ENCODE measurements at places on chromosomes 11 and 22.

DNA sequence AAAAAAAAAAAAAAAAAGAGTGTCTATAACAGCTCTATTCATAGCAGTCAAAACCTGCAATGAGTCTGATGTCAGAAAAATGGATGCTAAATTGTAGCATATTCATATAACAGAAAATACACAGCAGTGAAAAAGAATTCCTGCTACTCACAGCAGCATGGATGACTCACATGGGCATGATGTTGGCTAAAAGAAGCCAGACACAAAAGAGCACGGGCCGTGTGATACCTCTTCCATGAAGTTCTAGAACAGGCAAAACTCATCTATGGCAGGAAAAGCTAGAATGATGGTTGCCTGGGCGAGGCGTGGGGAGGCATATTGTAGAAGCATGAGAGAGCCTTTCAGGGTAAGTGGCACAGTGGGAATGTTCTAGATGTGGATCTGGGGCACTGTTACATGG lies 18.9 kb downstream of the PLAAT3 start:
- no peak for DNase-seq

GRCh38 chr11:111448414-111448813 lies 63.8 kb downstream of the BTG4 start:
- no peak for DNase-seq

- DNase-seq: no peak
Measured at GRCh38 chr11:126160345-126161022, 51.0 kb downstream of the RPUSD4 start.

DNA sequence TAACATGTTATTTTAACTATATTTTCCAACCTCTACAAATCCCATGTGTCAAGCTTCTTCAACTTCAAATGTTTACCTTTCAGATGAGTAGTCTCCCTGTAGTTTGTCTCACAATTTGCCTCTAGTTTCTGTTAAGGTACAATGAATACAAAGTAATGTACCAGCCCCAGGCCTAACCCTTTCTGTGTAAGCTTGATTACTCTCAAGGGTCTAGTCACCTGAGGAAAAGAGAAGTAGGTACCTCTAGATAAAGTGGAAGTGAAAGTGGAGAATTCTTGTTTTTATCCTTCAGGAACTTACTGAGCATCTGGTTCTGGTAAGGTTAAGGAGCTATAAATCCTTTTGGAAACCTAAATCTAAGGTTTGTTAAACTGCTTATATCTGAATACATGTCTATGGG lies at the start of gene OR51A7:
OR51A7 (plus strand) TSS at position 300 of the 400 bp plus-strand sequence. CDS start 3,587 bp downstream, outside the sequence.
- no peak for DNase-seq

DNA sequence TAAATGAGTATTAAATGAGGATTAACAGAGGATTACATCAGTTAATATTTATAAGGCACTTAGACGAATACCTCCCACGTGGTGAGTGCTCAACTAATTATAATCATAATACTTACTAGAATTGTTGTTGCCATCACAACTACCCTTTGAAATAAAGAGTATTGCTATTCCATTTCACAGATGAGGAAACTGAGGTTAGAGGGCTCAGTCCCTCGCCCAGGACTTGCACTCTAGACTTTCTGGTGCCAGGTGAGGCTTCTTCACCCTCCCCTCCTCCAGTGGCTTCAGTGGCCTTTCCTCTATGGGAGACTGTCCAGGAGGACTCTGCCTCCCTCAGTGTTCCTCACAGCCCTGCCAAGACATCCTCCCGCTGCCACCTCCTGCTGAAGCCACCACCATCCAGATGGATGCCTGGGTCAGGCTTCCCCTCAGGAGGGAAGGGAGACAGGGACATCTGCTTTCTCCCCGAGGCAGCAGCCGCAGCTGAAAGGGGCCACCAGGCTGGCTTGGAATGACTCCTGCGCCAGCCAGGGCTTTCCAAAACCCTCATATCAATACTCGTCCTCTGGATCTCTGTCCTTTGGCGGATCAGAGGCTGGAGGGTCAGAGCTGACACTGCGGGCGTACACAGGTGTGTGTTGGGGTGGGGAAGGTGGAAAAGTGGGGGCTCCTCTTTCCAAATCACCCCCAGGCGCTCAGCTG lies 580.1 kb downstream of the BUD13 start:
- no peak for DNase-seq

DNA sequence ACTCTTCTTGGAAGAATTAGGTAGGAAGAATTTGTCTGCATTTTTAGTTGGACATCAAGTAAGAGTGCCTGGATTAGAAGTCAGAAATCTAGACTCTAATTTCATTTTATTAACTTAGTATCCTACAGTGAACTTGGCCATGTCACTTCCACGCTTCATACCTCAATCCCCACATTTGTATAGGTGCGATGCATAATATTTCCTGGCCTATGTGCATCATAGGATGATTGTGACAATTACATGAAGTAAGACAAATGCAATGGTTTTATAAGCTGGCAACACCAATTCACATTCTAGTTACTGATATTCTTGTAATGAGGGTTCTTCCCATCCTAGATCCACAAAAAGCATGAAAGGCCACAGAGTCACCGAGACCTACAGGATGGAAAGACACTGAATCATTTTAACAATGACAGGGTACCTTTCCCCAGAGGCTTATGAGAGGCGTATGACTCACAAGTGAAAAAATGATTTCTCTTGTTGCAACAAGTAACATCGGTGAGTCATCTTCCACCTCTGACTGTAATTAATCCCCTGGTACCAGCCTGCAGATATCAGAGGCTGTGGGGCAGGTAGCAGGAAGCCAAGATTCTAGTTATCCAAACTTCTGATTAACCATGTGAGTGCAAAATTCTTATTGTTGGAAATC lies 56.0 kb upstream of the OR5AK2 start:
- DNase-seq: no peak

DNA sequence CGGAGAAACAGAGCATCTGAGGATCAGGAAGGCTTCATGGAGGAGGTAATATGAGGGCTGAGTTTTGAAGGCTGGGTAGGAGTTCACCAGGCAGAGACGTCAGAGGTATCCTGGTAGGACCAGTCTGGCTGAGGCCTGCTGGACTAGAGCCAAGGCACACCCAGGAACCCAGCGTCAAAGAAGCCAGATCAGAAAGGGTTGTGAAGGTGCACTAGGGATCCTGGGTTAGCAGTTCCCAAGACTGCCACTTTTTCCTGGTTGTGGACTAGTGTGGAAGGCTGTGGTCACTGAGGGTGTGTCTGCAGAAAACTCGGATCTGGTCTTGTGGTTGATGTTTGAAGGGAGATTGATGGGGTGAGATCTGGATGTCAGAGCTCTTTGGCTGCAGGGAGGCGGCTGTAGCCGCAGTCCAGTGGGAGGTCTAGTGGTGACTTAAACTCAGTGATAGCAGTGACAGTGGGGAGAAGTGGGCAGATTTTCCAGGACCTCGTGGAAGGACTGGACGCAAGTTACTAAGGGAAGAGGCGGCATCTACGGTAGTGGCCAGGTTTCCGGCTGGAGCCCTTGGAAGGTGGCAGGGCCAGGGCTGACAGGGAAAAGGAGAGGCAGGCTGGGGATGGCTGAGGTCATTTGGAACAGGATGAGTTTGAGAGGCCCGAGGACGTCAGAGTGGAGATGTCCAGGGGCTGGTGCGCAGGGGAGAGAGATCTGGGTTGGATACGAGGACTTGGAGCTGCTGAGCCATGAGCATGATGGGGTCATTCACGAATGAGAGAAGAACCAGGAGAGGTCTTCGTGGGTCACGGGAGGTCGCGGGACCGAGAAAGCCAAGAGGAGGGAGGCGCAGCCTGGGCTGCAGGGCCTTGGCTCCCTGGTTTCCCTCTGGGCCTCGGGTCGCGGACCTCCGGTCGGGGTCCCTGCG lies 10.9 kb downstream of the RELA start:
- DNase-seq: peak; percentile 53

- no peak for DNase-seq
Measured at GRCh38 chr11:7793233-7793632, 3.5 kb downstream of the OR5P2 start.

GRCh38 chr22:16973591-16974297 lies 34.3 kb downstream of the GAB4 start:
- DNase-seq: no peak

- no peak for DNase-seq
Measured at GRCh38 chr22:37630839-37631435, 8.5 kb upstream of the SH3BP1 start.

DNA sequence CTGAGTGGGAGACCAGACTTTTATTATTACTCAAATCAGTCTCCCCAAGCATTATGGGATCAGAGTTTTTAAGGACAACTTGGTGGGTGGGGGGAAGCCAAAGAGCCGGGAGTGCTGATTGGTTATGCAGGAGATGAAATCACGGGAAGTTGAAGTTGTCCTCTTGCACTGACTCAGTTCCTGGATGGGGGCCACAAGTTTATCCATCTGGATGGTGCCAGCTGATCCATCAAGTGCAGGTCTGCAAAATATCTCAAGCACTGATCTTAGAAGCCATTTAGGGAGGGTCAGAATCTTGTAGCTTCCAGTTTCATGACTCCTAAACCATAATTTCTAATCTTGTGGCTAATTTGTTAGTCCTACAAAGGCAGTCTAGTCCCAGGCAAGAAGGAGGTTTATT lies 53.5 kb upstream of the LMO1 start:
- no peak for DNase-seq

GRCh38 chr11:14212986-14213385 lies 146.0 kb downstream of the RRAS2 start:
- DNase-seq: no peak

- DNase-seq: no peak
Measured at GRCh38 chr11:69595805-69596665, 44.9 kb upstream of the CCND1 start.

GRCh38 chr11:131584785-131585592 lies 214.6 kb downstream of the NTM start:
- DNase-seq: no peak

DNA sequence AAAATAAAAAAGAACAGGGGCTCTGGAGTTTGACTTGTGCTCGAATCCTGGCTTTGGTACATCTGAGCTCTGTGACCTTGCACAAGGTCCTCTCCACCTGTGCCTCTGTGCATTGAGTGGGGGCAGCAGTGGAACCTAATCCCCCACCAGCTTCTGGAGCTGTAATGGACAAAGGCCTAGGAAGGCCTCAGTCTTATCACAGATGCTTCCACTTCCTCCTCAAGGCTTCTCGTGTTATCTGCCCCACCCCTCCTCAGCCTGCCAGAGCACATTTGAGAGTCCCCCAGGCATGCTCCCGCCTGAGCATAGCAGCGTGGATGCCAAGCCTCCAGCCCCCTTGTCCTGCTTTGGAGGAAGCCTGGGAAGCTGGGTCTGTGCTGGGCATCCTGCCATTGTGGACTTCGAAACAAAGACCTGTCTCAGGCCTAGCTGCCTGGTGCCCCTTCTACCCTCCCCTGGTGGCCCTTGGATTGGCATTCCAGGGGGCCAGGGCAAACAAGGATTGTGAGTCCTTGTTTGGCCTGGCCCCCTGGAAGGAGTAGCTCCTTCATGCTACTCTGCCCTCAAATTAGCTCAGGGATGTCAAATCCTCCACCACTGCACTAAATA lies 15.0 kb downstream of the SLC35E4 start:
- DNase-seq: no peak

DNA sequence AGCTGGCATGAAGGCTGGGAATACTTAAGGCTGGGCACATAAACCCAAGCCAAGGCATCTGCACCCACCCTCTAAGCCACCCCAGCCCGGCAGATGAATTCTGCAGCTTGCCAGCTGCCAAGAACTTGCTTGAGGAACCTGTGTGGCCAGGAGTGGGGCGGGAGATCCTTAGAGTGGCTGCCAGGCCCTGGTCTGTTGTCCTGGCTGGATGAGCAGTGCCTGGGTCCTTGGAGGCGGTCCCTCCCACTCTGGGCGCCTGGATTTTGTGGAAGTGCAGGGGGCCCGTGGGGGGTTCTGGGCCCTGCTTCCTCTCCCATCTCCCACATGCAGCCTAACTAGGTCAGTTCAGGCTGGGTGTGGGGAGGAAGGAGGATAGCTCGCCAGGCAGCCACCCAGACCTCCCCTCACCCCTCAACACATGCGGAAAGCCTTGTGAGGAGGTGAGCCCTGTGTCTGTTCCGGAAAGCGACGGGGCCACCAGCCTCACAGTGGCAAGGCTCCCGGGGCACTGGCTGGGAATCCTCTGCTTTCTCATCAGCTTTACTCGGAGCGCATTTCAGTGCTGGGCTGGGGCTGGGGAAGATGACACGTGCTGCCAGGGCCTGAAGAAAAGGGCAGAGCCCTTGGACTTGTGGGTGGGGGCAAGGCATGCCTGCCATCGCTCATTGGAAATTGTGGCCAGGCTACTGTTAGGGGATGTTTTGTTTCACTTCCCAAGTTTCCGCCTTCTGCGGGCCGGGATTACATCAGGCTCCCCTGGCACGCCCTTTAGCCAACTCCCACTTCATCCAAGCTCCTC lies 8.4 kb downstream of the DAGLA start:
- peak; percentile 65 for DNase-seq

GRCh38 chr11:27807596-27807995 lies 107.3 kb upstream of the BDNF start:
- DNase-seq: no peak

GRCh38 chr11:10414181-10414580 lies 40.9 kb upstream of the AMPD3 start:
- no peak for DNase-seq

- DNase-seq: no peak
Measured at GRCh38 chr11:12213883-12214282, 103.5 kb downstream of the MICAL2 start.

DNA sequence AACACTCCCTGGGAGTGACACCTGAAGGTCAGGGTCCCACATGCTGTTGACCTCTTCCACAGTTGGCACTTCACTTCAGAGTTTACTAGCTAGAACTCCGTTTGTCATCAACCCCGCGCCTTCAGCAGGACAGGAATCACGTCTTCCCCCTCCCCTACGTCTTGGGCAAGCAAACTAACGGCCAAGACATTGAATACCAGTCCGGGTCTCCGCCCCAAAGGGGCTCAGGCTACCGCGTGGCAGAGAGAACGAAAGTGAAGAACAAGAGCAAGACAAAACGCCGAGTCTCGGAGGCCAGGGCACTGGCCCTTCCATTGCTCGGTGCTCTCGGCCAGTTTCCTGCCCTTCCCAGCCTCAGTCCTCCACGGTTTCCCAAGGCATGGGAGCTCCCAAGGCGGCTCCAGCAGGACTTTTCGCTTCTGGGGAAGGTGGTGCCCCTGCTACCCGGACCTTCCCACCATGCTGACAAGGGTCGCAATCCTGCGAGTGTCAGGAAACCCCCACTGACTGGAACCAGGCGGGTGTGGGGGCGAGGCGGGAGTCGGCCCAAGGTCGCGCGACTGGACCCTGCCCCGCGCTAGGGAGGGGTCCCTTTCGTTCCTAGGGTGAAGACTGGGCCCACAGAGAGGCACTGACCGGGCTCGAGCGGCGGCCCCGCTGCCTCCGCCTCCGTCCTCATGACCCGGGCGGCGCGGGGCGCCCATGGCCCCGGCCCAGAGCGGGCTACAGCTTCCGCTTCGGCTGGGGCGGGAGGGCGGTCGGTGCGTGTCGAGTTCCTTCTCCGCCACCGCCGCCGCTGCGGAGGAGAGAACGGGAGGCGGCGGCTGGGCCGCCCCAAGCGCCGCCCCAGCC lies at the start of gene GUCD1:
GUCD1 (minus strand) TSS at position 826 of the 852 bp plus-strand sequence; CDS start at position 679, 147 bp downstream.
- peak; percentile 58 for DNase-seq

- DNase-seq: no peak
Measured at GRCh38 chr22:45231293-45231692, 9.4 kb downstream of the KIAA0930 start.
